ENCODE measurements at places on chromosomes 12 and 14.

DNA sequence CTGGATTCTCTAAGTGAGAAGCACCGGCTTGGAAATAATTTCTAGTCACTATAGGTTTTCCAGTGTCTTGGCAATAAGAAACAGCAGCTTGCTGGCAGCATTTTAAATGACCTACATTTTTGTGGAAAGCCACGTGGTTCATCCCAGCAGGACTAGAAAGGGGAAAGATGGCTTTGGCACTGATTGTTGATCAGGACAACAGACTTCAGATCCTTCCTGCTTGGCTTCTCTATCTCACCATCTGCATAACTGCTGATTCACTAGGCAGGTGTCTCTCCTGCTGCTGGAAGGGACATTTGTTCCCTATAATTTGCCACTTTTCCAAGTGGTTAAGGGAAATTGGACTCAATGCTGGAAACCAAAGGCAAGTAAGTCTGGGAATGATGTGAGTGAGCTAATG, 131.0 kb downstream of the TTC8 start:
- no peak for DNase-seq

DNA sequence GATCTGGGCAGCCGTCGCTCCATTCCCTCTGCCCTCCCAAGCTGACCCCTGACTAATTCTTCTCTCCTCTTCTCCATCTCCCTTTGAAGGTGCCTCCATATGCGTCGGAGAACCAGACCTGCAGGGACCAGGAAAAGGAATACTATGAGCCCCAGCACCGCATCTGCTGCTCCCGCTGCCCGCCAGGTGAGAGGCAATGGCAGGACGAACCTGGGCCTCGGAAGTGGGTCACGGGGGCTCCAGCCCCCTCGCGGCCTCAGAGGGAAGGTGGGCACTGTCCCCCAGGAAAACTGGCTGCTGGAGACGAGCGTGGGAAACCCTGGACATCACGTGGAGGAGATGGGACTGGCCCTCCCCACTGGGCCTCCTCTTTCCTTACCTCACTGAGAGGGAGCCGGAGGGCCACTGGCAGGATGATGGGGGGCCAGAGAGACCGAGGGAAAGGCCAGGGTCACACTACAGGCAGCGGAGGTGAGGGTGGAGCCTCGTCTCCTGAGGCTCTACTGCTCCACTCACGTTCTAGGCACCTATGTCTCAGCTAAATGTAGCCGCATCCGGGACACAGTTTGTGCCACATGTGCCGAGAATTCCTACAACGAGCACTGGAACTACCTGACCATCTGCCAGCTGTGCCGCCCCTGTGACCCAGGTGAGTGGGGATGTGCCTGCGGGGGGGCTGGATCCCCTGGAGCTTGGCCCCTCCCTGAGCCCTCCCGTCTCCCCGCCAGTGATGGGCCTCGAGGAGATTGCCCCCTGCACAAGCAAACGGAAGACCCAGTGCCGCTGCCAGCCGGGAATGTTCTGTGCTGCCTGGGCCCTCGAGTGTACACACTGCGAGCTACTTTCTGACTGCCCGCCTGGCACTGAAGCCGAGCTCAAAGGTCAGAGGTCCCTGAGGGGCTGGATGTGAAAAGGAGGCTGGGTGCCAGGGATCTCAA, 806 bp downstream of the LTBR start:
- no peak for DNase-seq

DNA sequence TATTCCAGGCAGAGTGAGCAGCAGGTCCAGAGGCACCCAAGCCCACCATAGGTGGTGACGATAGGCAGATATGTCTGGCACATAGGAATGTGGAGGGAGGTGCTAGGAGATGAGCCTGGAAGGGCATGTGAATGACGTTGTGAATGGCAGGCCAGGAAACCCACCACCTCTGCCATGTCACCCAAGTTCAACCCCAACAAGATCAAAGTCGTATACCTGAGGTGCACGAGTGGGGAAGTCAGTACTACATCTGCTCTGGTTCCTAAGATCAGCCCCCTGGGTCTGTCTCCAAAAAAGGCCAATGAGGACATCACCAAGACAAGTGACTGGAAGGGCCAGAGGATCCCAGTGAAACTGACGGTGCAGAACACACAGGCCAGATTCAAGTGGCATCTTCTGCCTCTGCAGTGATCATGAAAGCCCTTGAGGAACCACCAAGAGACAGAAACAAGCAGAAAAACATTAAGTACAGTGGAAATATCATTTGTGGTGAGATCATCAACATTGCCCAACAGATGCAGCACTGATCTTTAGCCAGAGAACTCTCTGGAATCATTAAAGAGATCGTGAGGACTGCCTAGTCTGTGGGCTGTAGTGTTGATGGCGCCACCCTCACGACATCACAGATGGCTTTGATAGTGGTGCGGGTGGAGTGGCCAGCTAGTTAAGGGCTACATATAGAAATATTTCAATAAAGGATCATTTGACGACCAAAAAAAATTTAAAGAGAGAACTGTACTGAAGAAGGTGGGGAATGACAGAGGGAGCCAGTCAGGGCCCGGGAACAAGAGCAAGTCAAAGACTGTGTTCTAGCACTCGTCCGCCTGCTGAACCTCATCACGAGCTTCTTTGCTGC, 99.7 kb downstream of the ZFP36L1 start:
- no peak for DNase-seq

DNA sequence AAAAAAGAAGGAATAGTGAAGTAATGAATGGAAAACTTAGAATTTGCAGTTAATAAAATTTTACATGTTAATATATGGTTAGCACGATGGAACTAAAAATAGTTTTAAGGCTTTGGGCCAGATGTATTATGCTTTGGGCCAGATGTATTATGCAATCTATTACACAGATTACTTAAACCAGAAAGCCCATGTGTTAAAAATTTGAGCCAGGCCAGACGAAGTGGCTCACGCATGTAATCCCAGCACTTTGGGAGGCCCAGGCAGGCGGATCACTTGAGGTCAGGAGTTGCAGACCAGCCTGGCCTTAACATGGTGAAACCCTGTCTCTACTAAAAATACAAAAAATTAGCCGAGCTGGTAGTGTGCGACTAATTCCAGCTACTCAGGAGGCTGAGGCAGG, 17.2 kb downstream of the IFT81 start:
- no peak for DNase-seq

GRCh38 chr12:40222247-40222646, 2.5 kb upstream of the LRRK2 start:
- DNase-seq, result no peak

DNA sequence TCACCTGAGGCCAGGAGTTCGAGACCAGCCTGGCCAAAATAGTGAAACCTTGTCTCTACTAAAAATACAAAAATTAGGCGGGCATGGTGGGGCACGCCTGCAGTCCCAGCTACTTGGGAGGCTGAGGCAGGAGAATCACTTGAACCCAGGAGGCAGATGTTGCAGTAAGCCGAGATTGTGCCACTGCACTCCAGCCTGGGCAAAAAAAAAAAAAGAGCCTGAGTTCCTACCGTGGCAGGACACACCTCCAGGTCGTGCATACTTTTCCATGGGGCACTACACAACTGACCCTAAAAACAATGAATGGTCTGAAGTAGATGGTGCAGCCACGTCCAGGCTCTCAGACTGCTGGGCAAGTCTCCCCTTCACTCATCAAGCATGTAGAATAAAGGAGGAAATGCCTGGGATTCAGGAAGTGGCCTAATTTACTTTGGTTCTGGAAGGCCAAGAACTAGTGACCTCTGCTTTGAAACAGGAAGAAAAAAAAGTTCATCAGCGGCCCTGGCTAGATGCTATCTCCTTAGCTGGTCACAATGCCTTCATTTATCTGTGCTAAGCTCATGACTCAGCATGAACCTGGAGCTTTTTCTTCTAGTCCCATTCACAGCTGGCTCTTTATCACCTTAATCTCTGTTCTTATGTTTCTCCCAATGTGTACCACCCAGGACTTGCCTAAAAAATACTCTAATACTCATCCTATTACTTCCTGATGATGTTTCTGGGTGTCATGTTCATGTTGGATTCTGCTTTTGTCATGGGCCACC, 55.8 kb upstream of the OR6J1 start:
- no peak for DNase-seq

DNA sequence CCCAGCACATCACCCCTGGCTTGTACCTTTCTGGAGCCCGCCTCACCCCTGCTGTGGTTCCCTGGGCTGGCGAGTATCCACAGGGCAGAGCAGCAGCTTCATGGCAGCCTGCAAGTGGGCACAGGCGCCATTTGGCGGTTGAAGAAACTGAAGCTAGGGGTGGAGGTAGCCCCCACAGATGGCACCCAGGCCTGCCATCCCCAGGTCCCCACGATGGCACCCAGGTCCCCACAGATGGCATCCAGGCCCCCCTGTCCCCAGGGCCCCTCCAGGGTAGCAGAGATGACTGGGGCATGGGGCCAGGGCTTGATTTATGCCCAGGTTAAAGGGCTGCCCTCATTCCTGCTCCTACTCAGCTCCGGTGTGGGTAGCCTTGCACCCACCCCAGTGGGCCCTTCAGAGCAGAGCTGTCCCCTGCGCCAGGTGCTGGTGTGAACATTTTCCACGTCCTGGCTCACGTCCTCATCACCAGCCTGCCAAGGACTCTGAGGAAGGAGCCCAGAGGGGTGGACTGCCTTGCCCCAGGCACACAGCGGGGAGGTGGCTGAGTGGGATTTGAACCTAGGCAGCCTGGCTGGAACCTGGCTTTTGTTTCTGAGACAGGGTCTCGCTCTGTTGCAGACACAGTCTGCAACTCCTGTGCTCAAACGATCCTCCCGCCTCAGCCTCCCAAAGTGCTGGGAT, 8.7 kb downstream of the MMP17 start:
- no peak for DNase-seq

DNA sequence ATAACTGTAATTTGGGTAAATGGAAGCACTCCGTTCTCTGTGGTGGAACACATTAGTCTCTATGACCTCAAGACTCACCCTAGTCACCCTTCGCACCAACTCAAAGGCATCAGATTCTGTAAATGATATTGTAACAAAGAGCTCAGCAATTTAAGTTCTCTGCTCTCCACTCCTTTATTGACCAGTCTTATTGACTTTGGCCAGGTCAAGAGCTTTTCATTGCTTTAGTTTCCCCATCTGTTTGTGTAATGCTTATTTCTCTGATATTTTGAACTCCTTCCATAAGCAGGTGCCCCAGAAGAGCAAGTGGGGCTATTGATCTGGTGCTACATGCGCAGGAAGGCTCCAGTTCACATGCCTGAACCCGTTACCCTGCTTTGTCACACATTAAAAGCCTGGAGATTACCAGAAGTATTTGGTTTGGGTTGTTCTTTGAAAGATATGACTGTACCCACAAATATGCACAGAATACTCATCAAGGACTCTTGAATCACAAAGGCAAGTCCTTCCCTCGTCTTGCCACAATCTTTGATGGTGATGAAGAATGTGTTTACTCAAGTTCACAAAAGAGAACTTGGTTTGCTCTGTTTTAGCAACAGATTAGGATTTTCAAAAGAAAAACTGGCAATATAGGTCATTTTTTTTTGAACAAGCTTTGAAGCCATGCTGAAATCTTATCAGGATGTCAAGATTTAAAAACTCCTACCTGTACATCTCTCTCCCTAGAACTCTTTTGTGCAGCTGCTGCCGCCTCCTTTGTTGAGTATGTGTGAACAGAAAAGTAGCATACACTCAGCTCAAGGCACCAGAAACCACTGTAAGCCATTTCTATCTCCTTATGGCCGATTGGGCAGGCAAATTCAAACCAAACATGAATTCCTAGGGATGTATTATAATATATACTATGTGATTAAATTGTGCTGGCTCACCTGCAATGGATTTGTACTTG, 193.9 kb downstream of the BCAT1 start:
- DNase-seq, result no peak

DNA sequence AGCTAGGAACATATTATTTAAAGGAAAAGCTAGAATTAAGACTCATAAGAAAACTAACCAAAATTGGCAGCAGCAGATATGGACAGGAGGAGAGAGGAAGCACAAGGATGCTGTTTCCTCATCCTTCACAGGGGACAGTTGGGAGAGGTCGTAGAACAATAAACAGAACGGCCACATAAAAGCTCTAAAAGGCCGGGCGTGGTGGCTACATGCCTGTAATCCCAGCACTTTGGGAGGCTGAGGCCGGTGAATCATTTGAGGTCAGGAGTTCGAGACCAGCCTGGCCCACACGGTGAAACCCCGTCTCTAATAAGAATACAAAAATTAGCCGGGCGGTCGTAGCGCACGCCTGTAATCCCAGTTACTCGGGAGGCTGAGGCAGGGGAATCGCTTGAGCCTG, 10.5 kb downstream of the TCL1B start:
- no peak for DNase-seq

DNA sequence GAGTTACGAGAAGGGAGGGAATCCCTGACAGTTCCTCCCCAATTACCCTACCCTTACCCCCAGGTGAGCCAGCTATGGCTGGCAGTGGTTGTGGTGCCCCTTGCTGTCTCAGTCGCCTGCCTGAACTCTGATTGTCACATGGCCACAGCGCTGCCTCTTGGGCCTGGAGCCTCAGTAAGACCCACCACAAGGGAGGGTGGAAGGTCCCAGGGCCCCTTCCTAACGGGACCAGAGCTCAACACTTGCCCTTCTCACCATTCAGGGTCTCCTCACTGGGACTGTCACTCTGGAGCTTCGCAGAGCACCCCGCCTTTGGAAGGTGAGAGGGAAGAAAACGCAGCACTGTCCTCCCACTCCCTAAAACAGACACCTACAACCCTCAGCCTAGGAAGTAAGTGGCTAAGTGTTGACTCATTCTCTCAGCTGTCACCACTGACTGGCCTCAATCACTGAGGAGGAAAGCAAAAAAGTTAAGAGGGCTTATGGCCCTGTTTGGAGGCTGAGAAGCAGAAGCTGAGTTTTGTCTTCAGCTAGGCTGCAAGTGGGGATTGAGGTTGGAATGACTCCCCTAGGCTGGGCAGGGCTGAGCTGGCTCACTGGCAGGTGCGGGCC, 1.0 kb downstream of the TMEM253 start:
- DNase-seq, result no peak

- no peak for DNase-seq
Observed at GRCh38 chr12:89349814-89350213, 2.5 kb downstream of the DUSP6 start.

GRCh38 chr14:98958048-98958631, 313.9 kb downstream of the BCL11B start:
- no peak for DNase-seq

- no peak for DNase-seq
Observed at GRCh38 chr12:1912580-1913376, 5.7 kb downstream of the CACNA2D4 start.

DNA sequence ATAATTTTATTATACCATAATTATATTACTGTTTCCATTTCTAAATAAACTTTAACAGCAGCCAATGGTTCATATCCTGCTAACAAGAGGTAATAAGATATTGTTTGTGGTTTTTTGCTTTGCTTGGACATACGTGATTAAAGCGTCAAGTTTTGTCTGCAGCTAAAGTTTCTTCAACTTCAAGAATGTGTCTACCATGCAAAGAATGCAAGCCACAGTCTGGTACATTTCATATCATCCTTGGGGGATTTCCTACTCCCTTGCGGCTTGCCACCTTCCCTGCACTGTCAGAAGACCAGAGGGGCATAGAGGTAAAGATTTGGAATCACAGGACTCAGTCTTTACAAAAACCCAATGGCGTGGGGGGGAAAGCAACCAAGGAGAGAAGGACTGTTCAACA, 125.2 kb downstream of the MED13L start:
- no peak for DNase-seq
